ENCODE measurements at places on chromosomes 2 and 18.

DNA sequence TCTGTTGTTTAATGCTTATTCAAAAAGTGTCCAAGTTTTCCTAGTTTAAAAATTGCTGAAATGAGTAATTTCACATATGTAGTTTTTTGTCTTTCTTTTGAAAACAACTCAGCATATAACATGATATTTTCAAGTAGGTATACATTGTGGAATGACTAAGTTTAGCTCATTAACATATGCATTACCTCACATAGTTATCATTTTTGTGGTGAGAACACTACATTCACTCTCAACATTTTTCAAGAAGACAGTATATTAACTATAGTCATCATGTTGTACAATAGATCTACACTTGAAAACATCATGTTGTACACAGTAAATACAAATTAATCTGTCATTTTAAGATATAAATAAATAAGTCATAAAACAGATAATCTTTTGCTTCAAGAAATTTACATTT, 340.0 kb downstream of the CCDC85A start:
- DNase-seq, result no peak

- no peak for DNase-seq
These were observed 289.7 kb downstream of the EPHA4 start for GRCh38 chr2:221282386-221282785.

- no peak for DNase-seq
These were observed 188.2 kb downstream of the MEMO1 start for GRCh38 chr2:31822587-31822986.

GRCh38 chr2:28616396-28616999, 120.6 kb downstream of the PLB1 start:
- no peak for DNase-seq

DNA sequence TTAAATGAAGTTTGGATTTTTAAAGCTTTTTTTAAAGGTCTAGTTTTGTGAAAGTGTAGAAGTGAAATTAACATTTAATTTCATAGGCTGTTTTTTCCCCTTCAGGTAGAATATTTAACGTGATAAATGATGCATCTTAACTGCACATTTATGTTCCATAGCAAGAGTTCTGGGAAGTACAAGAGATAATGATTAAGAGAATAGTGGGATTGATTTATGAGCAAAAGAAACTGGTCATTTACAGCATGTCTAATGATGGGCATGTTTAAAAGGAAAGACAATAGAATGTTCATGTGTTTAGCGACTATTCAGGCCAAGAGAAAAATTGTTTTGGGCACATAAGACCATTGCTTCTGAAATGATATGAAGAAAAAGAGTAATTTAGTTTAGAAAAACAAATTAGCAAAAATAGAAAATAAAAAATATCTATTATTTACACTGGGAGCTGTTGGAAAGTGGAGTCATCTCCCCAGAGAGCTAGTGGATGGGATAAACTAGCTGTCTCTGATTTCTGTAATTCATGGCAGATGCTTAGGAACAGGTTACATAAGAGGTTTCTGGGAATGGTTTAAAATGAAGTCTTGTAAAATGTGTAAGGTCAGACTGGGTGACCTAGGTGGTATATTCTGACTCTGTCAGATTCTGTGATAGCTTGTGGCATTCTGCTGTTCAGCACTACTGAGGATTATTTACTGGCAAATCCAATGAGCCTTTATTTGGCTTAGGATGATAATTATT, 60.7 kb downstream of the WDR7 start:
- no peak for DNase-seq

DNA sequence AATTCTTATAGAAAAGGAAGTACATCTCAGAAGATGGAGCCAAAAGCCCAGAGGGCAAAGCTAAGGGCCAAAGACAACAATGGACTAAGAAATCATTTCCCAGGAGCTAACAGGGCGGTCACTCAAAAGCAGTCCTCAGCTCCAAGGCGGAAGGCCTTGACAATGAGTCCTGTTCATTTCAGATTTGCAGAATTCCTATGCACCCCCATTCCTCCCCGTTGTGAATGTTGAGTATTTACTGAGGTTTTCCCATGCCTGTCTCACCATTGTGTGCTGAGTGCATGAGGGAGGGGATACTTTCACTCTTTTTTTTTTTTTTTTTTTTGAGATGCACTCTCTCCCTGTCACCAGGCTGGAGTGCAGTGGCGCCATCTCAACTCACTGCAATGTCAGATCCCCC, 18.8 kb upstream of the DTNB start:
- DNase-seq, result no peak

- DNase-seq, result no peak
These were observed 115.1 kb upstream of the PPP1CB start for GRCh38 chr2:28636491-28636890.

- no peak for DNase-seq
These were observed 13.7 kb upstream of the MMADHC start for GRCh38 chr2:149601141-149601796.

DNA sequence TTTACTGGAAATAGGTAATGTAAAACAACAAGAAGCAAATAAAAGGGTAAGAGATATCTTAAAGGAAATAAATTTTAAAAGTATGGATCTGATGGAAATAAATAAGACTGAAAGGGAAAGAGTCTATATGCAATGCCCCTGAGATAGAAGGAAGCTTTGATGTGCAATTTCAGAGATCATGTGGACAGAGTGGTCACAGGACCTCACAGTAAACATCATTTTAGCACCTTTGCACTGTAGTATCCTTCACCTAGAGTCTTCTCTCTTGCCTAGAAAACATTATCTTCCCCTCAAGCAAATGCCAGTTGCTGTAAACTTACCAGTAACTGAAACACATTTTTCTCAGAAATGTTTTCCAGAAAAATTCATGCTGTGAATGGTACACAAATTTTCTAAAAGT, 1621.3 kb upstream of the TMEFF2 start:
- DNase-seq, result no peak

DNA sequence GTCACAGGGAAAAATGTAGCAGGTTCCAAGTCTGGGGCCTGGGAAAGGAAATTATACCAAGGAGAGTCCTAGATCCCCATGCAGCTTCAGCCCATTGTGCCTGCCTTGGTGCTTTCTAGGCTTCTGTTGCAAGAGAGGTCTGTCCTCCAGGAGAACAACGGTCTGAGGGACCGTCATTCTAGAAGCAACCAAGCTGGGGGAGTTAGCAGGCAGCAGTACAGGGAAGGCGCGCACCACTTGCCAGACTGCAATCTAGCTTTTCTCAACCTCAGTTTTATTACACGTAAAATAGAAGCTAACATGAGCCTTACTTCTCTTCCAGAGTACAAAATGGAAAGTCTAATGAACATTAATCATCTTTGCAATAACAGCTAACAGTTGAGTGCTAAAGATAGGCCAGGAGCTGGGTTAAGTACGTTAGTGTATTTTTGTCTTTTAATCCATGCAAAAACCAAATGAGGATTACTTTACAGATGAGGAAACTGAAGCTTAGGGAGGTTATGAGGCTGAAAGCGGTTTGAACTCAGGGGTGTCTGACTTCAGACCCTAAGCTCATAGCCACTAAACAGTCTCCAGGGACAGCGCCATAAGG, 1.9 kb downstream of the TCF23 start:
- DNase-seq, result no peak

All from cortex of kidney (tissue), 1 donor.